COR-L47 (cell line): ENCODE measurements at places on chromosomes 3 and 15.

- DNase-seq, result no peak
These were observed 41.7 kb upstream of the IGF2BP2 start for GRCh38 chr3:185866555-185866954.

DNA sequence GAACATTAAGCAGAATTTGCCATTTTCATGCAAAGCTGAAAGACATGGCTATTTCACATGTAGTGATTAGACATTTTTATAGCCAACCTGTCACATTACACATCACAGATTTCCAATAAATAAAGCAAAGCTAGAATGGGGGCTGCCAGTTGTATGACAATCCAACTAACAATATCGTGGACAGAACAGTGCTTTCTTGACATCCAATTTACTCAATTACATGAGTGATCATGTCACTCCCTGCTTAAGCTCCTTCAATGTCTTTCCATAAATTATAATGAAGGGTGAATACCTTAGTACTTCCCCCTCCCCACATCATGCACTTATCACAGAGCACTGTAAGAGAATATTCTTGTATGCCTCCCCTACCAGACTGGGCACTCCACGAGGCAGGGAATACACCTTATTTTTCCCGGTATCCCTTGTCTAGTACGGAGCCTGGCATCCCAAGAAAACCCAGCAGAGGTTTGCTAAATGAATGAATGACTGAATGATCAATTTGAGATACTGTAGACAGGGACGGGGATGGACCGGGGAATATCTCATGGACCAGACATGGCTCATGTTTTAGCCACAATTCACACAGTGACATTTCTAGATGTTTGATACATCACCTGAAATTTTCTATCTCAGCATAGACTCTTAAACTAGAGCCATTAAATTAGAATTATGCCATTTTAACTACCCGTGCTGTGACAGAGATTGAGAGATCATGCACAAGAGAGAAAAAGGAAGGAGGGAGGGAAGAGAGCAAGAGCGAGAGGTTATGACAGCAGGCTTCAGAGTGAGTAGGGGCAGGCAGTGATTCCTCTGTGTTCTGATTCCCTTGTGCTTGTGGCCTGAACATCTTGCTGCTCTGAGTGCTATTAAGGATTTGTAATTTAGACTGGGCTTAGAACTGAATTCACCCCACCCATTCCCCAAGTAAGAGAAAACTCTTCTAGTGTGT is 77.7 kb downstream of the EPHB1 start:
- no peak for DNase-seq

DNA sequence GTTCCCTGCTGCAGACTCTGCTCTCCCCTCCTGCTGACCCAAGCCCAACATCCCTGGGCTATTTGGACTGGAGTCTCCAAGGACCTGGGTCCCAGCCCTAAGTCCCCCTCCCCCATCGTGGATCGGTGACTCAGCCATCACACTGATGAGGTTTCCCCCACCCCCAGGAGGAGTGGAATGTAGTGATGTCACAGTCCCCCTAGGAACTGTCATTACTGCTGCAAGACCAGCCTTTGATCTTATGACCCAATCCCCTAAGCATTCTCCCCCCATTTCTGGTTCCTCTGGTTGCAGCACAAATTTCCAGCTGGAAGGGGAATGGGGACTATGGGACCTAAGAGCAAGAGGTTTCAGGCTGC is 63.4 kb upstream of the CSPG4 start:
- no peak for DNase-seq

DNA sequence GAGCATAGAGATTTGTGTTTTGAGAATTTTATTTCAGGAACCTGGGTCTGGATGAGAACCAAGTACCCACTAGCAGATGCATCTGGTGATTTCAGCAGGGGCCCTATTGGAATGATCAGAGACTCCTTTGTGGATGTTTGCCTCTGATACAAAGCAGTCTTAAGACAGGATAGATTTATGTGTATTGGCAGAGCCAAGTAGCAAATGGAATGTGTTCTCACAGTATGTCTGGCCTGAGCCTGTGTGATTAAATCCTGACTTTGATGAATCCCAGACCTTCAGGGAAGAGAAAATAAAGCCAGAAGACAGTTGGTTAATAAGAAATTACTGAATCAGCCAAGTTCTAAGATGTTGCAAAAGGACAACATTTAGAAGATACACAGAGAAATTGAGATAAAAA is 755.5 kb upstream of the SEMA6D start:
- no peak for DNase-seq

- no peak for DNase-seq
These were observed 162.8 kb downstream of the CGGBP1 start for GRCh38 chr3:87895983-87896382.

- no peak for DNase-seq
These were observed 76.6 kb downstream of the LRRFIP2 start for GRCh38 chr3:37097776-37098175.

GRCh38 chr3:23968463-23969184 is 23.5 kb downstream of the NR1D2 start:
- DNase-seq, result no peak

GRCh38 chr15:98900356-98900755 is 107.2 kb downstream of the PGPEP1L start:
- no peak for DNase-seq

GRCh38 chr15:78284758-78285157 is 14.7 kb downstream of the SKIC8 start:
- DNase-seq, result no peak

- DNase-seq, result no peak
These were observed 59.6 kb upstream of the IQSEC1 start for GRCh38 chr3:13132731-13133410.

- no peak for DNase-seq
These were observed 37.1 kb downstream of the OXNAD1 start for GRCh38 chr3:16302082-16302631.
